DND-41 (cell line): ENCODE measurements at places on chromosomes 3 and 15.

DNA sequence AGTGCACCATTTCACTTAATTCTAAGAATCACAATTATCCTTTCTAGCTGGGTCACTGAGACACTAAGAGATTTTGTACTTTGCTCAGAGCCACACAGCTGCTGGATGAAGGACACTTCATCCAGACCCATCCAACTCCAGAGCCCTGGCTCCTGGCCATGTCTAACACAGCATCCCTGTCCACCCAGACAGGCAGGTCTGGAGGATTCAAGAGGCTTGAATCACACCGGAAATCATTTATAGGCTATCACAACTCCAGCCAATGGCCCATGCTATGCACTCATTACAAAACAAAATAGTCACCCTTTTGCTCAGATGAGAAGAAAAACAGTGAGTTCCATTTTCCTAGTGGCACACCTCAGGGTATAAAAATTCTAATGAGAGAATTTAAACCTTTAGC is 198.2 kb upstream of the LMCD1 start:
- H3K36me3 ChIP-seq = no peaks in the 10 kb centered on the region
- no peak overlapping the region for H3K27ac ChIP-seq
- DNase-seq = no peak
- no peak overlapping the region for H3K4me3 ChIP-seq
- H3K4me1 ChIP-seq = peaks cover 30% of the 10 kb centered on the region

GRCh38 chr3:185470323-185470722 is 28.5 kb downstream of the TMEM41A start:
- DNase-seq = no peak
- no peaks in the 10 kb centered on the region for H3K36me3 ChIP-seq
- no peak overlapping the region for H3K27ac ChIP-seq
- H3K4me3 ChIP-seq = no peak overlapping the region

DNA sequence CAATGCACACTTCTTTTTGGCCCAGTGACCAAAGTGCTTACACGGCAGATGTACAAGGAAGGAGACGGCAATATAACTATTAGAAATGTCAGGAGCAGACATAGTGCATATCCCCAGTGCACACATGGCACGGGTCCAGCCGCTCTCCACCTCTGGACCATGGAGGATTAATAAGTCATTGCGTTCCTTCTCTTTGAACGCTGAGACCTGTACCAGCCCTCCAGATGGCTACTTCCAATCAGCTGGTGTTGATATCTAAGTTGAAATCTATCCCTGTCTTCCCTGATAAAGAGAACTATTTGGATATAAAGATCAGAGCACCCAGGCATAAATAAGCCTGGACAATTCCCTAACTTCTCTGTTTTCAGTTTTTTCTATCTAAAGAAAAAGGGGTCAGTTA is 212.5 kb downstream of the CADPS start:
- no peak overlapping the region for H3K27ac ChIP-seq
- H3K27me3 ChIP-seq = peaks cover 8% of the 10 kb centered on the region
- no peak for DNase-seq
- H3K4me3 ChIP-seq = no peak overlapping the region
- H3K4me1 ChIP-seq = no peaks in the 10 kb centered on the region
- H3K36me3 ChIP-seq = no peaks in the 10 kb centered on the region

GRCh38 chr3:153042088-153042487 is 119.9 kb upstream of the RAP2B start:
- H3K4me3 ChIP-seq = no peak overlapping the region
- H3K4me1 ChIP-seq = no peaks in the 10 kb centered on the region
- H3K36me3 ChIP-seq = no peaks in the 10 kb centered on the region
- H3K27ac ChIP-seq = no peak overlapping the region
- DNase-seq = no peak
- H3K27me3 ChIP-seq = no peaks in the 10 kb centered on the region

DNA sequence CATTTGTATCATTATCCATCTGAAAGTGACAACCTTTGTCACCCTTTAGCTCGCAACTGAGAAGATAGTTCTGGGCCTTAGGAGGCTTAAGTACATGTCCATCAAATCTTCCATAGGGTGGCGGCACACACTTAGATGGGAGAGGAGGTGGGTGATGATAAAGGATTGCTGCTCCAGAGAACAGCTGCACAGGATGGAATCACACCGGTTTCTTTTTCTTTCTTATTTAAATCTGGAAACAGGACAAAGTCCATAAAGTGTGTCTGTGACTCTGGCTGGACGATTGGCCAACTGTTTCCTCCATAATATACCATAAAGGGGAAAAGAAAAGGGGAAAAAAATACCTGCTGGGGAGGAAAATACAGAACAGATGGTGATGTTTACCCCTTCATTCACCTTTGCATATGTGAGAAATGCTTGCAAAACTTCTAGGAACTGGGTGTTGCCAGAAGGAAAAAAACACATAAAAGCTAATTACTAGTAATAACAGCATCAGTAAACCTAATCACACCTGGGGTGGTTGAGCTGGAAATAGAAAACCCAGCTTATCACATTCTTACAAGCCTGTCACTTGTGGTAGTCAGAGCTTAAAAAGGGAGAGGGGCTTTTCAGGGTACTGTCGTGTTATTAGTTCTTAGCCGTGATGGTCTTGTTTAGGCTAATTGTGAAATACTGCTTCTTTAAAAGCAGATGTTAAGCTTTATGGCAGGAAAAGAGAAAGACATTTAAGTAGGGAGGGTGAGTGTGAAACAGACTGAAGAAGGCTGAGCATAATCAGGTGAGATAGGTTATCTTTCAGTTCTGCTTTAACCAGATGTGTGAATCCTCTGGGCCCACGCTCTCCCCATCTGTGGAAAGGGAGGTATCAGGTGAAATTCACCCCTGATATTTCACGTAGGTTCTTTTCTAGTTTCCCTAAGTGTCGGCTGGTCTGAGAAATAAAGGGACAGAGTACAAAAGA is 16.7 kb downstream of the C2CD4A start:
- H3K27ac ChIP-seq = no peak overlapping the region
- DNase-seq = no peak
- peaks cover 7% of the 10 kb centered on the region; the same call in 1 of the 2 replicates for H3K4me1 ChIP-seq
- H3K36me3 ChIP-seq = no peaks in the 10 kb centered on the region

GRCh38 chr3:151278230-151278629 is at the start of gene P2RY14:
Gene P2RY14 (minus strand): TSS chr3:151278542. CDS start chr3:151214316, 64,226 bp downstream.
- no peak within 1 kb of the TSS for H3K4me3 ChIP-seq
- H3K36me3 ChIP-seq = no peaks in the 10 kb centered on the region
- no peak for DNase-seq
- H3K27me3 ChIP-seq = no peaks in the 10 kb centered on the region
- H3K4me1 ChIP-seq = peaks cover 20% of the 10 kb centered on the region
- no peak within 1 kb of the TSS for H3K27ac ChIP-seq

DNA sequence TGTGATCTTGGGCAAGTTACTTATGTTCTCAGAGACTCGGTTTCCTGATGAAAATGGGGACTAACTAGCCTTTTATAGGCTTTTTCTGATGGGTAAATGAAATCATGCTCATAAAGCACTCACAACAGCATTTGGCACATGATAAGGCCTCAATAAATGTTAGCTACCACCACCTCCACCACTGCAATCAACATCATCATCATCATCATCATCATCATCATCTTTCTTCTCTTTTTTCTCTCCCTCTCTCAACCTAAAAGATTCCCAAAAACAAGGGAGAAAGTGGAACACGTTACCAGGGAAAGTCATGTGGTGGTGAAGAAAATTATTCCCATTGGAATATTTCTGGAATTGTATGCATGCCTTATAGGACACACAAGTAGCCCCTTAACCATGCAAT is 33.6 kb upstream of the FEZF2 start:
- no peaks in the 10 kb centered on the region for H3K4me1 ChIP-seq
- no peak overlapping the region for H3K27ac ChIP-seq
- no peak for DNase-seq
- no peaks in the 10 kb centered on the region for H3K36me3 ChIP-seq

GRCh38 chr3:115898656-115899410 is 275.5 kb downstream of the GAP43 start:
- H3K4me3 ChIP-seq = no peak overlapping the region
- H3K36me3 ChIP-seq = no peaks in the 10 kb centered on the region
- H3K27me3 ChIP-seq = no peaks in the 10 kb centered on the region

GRCh38 chr3:140472306-140473020 is 205.4 kb upstream of the TRIM42 start:
- H3K27me3 ChIP-seq = peaks cover 26% of the 10 kb centered on the region
- no peaks in the 10 kb centered on the region for H3K36me3 ChIP-seq
- DNase-seq = no peak
- no peak overlapping the region for H3K4me3 ChIP-seq
- no peak overlapping the region for H3K27ac ChIP-seq
- no peaks in the 10 kb centered on the region for H3K4me1 ChIP-seq

- no peaks in the 10 kb centered on the region for H3K36me3 ChIP-seq
- no peaks in the 10 kb centered on the region for H3K4me1 ChIP-seq
- H3K27ac ChIP-seq = no peak overlapping the region
- no peaks in the 10 kb centered on the region for H3K27me3 ChIP-seq
These were observed 216.8 kb downstream of the RPLP1 start for GRCh38 chr15:69669446-69669845.

DNA sequence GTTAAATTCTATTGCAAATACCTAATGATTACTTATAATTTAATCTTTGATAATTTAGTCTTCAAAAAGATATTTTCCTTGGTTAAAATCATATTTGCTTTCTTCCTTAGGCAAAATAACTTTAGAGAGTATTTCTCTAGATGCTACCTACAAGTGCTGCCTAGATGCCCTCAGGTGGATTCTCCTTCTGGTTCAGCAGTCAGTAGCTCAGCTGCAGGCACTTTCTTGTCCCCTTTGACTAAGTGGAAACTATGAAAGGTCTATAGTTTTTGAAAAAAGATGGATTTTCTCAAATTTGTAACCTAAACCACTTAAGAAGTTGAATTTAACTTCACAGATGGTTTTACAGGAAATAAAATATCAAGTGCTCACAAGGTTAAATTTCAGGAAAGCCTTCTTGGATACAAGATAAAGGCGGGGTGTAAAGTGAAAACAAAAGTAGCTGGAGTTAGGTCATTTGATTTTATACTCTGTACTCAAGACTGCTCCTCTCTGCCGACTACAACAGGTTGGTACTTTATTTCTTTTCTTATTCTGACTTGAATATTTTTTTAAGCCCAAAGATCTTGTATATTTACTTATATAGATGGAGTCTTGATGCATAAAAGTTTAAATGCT is at the start of gene ACKR4:
Gene ACKR4 (plus strand): TSS at position 455 of the 618 bp plus-strand sequence. CDS start 3,128 bp downstream, outside the sequence.
- peaks cover 6% of the 10 kb centered on the region; the same call in 1 of the 2 replicates for H3K36me3 ChIP-seq
- H3K4me1 ChIP-seq = no peaks in the 10 kb centered on the region
- no peaks in the 10 kb centered on the region for H3K27me3 ChIP-seq
- H3K4me3 ChIP-seq = no peak within 1 kb of the TSS
- no peak within 1 kb of the TSS for H3K27ac ChIP-seq

DNA sequence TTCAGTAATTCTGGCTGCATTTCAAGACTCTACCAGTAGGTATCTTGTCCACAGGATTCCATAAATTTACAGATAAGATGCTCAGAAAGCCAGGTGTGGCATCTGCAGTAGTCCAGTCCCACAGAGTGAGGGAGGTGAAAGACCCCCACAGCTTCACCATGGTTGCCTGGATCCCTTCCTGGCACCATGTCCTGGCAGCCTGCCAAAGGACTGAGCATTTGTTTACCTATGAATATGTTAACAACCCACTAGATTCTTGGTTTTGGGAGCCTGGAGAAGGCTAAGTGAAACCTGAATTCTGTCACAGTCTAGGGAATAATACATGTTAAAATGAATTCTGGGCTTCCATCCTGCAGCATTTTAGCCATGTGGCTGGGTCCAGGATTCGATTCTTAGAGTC is 14.9 kb downstream of the CHST2 start:
- H3K4me1 ChIP-seq = peaks cover 8% of the 10 kb centered on the region
- H3K27ac ChIP-seq = no peak overlapping the region
- no peak overlapping the region for H3K4me3 ChIP-seq
- no peaks in the 10 kb centered on the region for H3K27me3 ChIP-seq

DNA sequence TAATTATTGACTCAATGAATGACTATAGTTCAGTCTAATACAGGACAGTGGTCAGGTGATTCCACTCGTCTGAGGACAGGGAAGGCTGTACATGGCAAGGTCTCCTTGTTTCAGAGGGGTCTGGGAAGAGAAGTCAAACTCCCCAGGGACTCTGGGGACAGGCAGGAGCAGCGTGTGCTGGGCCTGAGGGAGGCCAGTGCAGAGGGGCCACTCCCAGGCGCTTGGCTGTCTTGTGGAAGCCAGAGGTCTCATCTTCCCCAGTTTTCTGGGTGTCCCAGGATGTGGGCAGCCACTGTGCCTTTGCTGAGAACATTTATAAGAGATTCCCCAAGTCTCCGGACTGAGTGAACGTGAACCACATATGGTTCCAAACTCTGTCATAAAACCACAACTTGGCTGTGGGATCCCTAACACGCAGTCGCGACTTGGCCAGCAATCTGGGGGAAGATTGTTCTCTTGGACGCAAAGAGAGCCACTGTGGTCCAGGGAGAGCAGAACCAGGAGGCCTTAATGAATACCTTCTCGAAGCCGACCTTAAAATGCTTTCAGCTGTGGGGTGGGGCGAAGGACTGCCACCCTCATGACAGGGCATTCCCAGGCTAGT is 30.4 kb downstream of the BHLHE40 start:
- no peaks in the 10 kb centered on the region for H3K27me3 ChIP-seq
- H3K27ac ChIP-seq = no peak overlapping the region
- no peak overlapping the region for H3K4me3 ChIP-seq
- H3K36me3 ChIP-seq = no peaks in the 10 kb centered on the region
- DNase-seq = no peak

GRCh38 chr3:190217081-190217480 is 96.4 kb upstream of the P3H2 start:
- H3K27me3 ChIP-seq = no peaks in the 10 kb centered on the region
- no peaks in the 10 kb centered on the region for H3K4me1 ChIP-seq
- no peak for DNase-seq
- no peak overlapping the region for H3K27ac ChIP-seq

DNA sequence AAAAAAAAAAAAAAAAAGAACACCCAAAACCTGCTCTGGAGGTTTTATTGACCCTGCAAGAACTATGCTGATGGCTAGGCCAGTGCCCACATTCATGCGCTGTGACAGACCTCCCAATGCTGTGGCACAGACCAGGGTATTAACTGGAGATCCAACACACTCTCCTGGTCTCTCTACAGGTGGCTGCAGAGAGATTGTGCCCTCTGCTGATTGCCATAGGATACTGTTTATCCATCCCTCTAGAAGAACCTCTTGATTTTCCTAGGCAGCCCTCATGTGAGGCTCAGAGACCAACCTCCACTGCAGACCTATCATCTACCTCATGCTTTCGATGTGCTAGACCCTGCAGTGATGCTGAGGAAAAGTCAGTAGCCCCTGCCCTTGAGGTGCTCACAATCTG is 125.5 kb upstream of the TRIM42 start:
- no peak for DNase-seq
- H3K27me3 ChIP-seq = peaks cover 12% of the 10 kb centered on the region
- no peaks in the 10 kb centered on the region for H3K4me1 ChIP-seq

- H3K4me3 ChIP-seq = no peak overlapping the region
- H3K27me3 ChIP-seq = no peaks in the 10 kb centered on the region
- DNase-seq = no peak
- no peaks in the 10 kb centered on the region for H3K36me3 ChIP-seq
- no peak overlapping the region for H3K27ac ChIP-seq
- 0 out of 2 replicates have a peak, but pooled peaks cover 4% of the 10 kb centered on the region for H3K4me1 ChIP-seq
These were observed 248.9 kb upstream of the PROK2 start for GRCh38 chr3:72033666-72034428.
